ENCODE measurements at places on chromosomes 3 and 15. TPM values are rescaled to one million over a fixed set of nuclear protein-coding genes. Genes with fewer than 3 reads are reported as not detected.

DNA sequence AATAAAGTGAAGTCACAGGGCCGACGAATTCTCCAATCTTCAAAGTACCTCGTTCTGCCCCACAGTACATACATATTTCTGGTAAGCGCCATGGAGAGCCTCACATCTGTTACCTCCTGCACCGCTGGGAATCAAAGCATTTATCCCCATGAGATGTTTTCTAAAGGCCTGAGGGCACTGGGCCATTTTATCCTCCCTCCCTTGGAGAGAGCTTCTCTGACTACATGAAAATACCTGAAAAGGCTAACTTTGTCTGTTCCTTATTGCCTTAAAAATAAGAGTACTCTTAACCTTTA is 148.1 kb downstream of the RORA start:
- no peak overlapping the region for H3K27ac ChIP-seq
- DNase-seq, result no peak
- no peaks in the 10 kb centered on the region for H3K27me3 ChIP-seq
- H3K4me1 ChIP-seq, result peaks cover 17% of the 10 kb centered on the region
- H3K36me3 ChIP-seq, result no peaks in the 10 kb centered on the region

MCF2L2 gene
- 9.0 TPM for total RNA-seq

DNA sequence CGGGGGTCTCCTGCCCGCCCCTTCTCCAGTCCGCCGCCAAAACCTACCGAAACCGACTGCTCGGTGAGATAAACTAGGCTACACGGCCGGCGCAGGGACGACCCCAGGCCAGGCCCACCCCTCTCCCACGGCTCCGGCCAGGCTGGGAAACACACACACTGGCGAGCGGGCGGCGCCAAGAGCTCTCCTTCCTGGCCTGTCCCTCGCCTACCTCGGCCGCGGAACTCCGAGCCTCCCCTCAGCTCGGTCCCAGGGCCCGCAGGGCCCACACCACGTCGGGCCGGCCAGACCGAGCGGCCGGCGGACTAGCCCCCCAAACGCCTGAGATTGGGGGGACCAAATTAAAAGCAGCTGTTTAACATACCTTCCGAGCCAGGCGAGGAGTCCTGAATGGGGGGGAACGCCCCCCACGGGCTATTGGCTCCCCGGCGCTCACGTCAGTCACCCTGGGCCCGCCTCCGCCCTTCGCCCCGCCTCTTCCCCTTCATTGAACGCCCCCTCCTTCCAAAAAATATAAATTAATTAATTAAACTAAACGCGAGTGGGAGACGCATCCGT is 4.0 kb upstream of the SIN3A start:
- no peaks in the 10 kb centered on the region for H3K27me3 ChIP-seq
- peak; percentile 96 for DNase-seq
- H3K4me3 ChIP-seq, result peak overlapping the region; percentile 92
- peak overlapping the region; percentile 94 for H3K27ac ChIP-seq
- 0 out of 2 replicates have a peak, but pooled peaks cover 8% of the 10 kb centered on the region for H3K4me1 ChIP-seq

IL5RA gene
- not detected for total RNA-seq

- no peak overlapping the region for H3K4me3 ChIP-seq
- no peaks in the 10 kb centered on the region for H3K4me1 ChIP-seq
- no peaks in the 10 kb centered on the region for H3K36me3 ChIP-seq
- DNase-seq, result no peak
- H3K27ac ChIP-seq, result no peak overlapping the region
- no peaks in the 10 kb centered on the region for H3K27me3 ChIP-seq
Measured at GRCh38 chr3:194620196-194620595, 13.0 kb downstream of the TMEM44 start.

GRCh38 chr15:33040496-33040895 is 154.0 kb downstream of the FMN1 start:
- no peaks in the 10 kb centered on the region for H3K36me3 ChIP-seq
- H3K27me3 ChIP-seq, result no peaks in the 10 kb centered on the region
- no peak for DNase-seq

- no peaks in the 10 kb centered on the region for H3K4me1 ChIP-seq
- H3K27ac ChIP-seq, result no peak overlapping the region
- DNase-seq, result no peak
- H3K27me3 ChIP-seq, result peaks cover 8% of the 10 kb centered on the region
Measured at GRCh38 chr15:31387479-31388118, 61.0 kb downstream of the KLF13 start.

C3orf22 gene
- not detected for total RNA-seq

- H3K27ac ChIP-seq, result no peak overlapping the region
- no peaks in the 10 kb centered on the region for H3K36me3 ChIP-seq
- peaks cover 13% of the 10 kb centered on the region for H3K4me1 ChIP-seq
- H3K4me3 ChIP-seq, result no peak overlapping the region
- no peaks in the 10 kb centered on the region for H3K27me3 ChIP-seq
Measured at GRCh38 chr3:151709847-151710246, 23.9 kb upstream of the AADACL2 start.

Measured in GM23338 (cell line).